ENCODE measurements at places on chromosomes 6 and 20.

DNA sequence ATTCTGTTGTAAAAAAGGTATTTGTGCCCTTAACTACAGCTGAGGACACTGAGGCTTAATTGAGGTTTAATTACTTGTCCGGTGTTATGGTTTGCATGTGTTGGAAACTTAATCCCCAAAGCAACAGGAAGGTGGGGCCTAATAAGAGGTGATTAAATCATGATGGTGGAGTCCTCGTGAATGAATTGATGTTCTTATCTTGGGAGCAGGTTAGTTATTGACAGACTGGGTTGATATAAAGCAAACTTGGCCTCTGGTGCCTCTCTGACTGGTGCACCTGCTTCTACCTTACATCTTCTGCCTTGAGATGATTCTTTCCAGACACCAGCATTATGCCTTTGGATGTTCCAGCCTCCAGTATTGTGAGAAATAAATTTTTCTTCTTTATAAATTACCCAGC, 306.5 kb upstream of the HS3ST5 start:
- DNase-seq = no peak

DNA sequence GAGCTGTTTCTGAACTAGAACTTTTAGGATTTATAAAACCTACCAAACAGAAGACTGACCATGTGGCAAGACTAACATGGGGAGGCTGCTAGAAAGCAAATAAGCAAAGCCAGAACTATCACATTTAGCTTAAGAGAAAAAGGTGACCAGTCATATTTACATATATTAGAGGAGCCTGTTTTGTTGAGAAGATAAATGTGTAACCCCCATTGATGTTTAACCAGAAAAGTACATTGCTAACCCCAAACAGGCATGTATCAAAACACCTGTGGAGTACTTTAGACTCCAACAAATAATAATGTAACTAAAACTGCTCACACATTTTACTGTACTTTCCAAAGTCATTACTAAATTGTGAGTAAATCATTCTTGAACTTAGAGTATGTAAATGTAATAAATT, 35.0 kb downstream of the AKIRIN2 start:
- DNase-seq = no peak

DNA sequence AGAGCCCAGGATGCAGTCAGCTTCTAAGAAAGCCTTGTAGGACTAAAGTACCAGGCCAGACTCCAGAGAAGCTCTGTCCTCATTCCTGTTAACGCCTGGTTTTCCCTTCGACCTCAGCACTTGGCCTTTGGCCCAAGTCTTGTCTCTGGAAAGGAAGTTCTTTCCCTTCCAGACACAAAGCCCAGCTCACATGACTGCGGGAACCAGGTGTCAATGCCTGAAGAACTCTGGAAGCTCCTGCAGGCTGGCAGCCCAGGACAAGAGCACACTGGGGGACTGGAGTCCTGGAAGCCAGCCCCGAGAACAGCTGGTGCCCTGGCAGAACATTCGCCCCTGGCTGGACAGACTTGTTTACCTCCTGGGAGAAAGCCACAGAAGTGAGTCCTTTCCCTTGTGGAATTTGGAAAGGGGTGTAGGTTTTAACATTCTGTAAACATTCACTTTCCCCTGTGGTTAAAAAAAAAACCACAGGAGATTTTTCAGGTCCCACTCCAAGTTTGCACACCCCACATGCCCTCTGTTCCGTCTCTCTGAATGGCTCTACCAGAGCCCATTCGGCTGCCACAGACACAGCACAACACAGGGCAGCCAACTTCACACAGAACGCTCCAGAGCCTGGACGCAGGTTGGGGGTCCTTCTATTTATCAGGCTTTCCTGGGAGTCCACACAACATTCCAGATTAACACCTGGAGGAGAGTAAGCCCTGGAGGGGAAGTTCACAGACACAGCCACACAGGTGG, 18.1 kb downstream of the ACSS1 start:
- no peak for DNase-seq

- no peak for DNase-seq
Observed at GRCh38 chr6:167244991-167245390, 46.1 kb upstream of the UNC93A start.

DNA sequence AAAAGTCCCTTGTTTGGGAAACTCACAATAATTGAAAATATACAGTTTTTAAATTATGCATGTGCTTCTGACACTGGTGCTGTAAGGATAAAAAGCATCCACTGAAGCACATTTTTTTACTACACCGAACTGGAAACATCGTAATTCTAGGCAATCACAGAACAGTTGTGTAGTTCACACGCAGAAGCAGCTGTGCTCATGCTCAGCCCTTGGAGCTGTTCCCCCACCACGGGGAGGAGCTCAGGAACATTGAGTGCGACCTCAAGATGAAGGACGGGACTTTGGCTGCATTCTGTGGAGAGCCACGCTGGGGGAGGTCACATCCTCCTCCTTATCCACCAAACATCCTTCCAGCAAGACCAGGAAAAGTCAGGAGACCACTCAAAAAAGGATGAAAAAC, 466.3 kb upstream of the CDH4 start:
- DNase-seq = no peak

- DNase-seq = no peak
Observed at GRCh38 chr6:56357616-56358373, 110.4 kb upstream of the COL21A1 start.

- DNase-seq = no peak
Observed at GRCh38 chr20:20457392-20458126, 89.7 kb downstream of the INSM1 start.

GRCh38 chr20:40777653-40778052, 88.6 kb upstream of the MAFB start:
- no peak for DNase-seq

DNA sequence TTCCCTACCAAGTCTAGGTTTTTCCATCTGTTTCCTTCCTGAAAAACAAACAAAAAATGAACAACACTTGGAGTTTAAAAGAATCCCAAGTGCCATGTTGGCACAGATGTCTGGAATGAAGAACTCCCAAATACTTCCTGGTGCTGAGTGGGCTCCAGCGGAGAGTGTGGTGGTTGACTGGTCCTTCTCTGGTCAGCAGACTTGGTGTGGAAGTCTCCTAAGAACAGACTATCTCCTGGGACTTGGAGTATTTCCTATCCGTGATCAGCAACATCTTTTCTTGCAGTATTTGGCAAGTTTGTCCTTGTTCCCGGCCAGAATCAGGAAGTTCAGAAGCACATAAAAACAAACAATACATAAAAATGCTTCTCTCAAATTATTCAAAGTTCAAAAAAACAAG, 154.1 kb downstream of the MTFR2 start:
- DNase-seq = no peak

- no peak for DNase-seq
Observed at GRCh38 chr6:124148236-124148957, 344.7 kb downstream of the NKAIN2 start.

- peak; percentile 1 for DNase-seq
Observed at GRCh38 chr20:62010551-62011402, 54.9 kb downstream of the TAF4 start.

DNA sequence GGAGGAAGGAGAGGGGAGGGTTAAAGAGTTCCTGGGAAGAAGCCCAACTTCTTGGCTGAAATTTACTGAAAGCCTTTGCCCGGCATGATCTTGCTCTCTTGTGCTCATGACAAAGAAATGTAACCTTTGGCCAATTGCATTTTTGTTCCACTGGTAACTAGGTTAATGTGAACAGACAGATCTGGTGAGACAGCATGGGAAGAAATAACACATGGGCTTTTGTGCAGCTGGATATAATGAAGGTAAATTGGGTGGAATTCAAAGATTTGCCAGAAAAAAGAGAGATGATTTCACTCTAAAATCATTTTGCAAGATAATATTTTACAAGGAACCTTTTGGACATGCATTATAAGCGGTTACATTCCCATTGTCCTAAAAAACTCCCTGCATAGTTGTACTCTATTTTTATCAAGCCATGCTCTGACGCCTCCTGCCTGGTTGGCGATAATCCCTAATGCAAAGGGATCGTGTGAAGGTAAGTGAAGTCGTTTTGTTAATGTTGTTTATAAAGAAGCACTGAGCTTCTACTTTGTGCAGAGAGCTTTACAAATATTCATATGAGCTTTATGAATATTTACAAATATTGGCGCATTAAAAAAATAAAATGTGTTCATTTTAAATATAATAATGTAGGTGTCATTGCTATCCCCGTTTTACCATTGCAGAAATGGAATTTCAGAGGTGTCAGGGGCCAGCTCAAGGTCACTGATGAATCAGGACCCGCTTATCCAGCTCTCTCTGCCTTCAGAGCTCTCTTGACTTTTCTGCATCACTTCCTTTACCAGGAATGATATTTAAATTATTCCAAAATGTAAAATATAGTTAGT, 161.3 kb upstream of the AGPAT4 start:
- DNase-seq = peak; percentile 95

- no peak for DNase-seq
Observed at GRCh38 chr20:4091490-4092479, 76.4 kb upstream of the RNF24 start.

DNA sequence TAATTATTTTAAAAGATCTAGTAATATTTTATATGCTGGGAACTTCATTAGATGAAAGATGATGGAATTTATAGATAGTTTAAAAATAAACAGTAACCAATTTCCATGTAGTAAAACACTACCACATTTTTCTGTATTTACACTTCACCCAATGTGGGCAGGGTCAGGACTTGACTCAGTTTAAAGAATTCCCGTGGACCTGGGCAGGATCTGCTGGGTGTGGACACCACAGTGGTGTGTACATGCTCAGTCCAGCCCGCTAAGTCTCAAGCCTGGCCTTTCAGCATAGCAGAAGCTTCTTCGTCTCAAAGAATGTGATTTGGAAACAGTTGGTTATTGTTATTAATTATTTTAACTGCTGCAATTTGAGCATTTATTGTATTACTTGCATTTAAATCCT, 364.2 kb downstream of the SYNE1 start:
- DNase-seq = no peak

DNA sequence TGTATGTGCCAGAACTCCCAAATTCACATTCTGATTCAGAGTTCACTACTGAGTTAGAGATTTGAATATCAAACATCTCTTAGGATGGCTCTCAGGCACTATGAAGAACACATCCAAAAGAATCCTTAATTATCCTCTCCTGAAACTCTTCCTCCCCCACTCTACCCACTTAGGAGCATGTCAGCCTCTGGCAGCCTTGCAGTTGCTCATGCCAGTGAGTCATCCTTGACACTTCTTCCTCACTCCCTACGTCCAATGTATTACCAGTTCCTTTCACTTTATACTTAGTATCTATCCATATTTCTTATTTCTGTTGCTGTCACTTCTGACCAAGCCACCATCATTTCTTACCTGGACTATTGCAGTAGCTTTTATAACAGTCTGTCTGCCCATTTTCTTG, 192.0 kb upstream of the IMPG1 start:
- no peak for DNase-seq

DNA sequence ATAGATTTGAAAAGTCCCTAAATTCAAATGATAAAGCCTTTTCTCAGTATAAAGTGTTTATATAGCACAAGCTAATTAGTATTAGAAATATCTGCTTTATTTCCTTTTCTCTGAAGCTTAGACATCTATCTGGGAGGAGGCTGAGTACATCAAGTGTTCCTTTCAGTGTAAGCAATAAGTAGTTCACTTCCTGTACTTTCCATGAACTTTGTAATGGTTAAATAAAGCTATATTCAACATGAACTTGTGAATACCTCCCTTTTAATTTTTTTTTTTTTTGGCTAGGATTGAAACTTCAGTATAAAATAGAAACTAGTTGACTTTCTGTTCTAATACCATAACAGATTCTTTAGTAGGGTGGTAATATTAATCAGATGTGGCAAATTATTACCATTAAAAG, 190.9 kb downstream of the CENPW start:
- DNase-seq = no peak

DNA sequence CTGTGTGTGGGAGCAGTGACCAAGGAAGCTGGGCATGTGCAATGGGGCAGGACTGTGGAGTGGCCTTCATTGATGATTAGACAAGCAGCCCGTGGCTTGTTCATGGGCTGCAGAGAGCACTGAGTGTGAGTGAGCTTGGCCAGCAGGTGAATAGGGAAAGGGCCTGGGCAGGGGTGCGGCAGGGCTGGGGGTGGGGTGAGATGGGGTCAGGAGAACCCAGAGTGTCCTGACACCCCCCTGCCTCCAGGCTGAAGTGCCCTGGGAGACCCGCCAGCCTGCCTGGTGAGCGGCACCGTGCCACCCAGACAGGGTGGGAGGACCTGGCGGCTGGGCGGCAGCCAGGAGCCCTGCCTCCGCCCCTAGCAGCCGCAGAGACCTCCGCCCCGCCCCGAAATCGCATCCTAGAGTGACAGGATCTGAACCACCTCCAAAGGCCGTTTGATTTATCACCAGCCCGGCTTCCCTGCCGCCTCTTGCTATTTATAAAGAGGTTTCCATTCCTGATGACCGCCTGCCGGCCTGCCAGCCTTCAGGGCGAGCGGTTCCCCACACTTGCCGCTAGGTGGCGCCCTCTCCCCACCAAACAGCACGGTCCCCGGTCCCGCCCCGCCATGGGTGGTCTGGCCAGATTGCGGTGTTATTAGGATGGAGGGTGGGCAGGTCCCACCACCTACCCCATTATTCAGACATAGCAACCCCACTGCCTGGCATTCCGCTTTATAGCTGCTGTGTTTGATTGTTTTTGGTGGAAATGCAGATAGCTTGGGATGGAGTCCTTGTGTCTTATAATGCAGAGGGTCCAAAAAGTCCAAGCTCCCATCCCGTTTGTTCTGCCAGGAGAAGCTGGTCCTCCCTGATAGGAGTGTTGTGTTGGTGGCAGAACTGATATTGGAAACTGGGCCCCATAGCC, 3.5 kb downstream of the MYLK2 start:
- DNase-seq = no peak

DNA sequence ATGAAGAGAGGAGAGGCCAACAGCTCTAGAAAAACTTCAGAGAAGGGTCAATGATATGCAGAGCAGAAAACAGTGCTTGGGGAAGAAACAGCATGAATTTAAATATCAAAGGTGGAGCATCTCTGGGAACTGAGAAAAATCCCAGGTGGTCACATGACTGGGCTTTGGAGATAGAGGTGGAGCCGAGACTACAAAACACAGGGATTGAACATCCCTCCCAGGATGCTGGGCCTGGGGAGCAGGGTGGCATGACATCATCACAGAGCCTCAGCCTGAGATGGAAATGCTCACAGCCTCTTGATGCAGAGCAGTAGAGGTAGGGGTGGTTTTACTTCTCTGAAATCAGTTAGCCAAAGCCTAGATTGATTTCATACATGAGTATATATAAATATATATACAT, 529.5 kb downstream of the PRKN start:
- DNase-seq = no peak

- peak; percentile 75 for DNase-seq
Observed at GRCh38 chr6:140225701-140226436, 851.4 kb upstream of the CITED2 start.

- DNase-seq = no peak
Observed at GRCh38 chr6:159981403-159982245, 12.7 kb downstream of the IGF2R start.

- DNase-seq = no peak
Observed at GRCh38 chr20:46178891-46179290, 60.8 kb downstream of the CD40 start.

DNA sequence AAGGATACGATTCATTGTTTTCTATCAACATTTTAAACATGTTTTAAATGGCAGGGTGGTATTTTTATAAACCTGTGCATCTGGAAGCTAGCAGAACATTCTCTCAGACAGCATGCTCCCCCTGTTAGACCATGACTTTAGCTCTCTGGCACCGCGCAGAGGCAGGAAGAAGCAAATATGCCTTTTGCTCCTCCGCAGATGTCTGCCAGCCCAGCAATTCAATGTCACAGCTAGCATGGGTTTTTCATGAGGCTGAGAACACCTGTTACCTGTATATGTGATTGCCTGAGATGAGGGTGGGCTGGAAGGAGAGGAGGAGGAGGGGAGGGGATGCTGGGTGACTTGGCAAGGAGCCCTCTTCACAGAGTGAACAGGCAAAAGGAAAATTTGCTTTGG, 6.7 kb downstream of the MTCH1 start:
- peak; percentile 23 for DNase-seq

Measured in fibroblast of skin of left biceps (primary cell).